ENCODE measurements at places on chromosomes 2 and 18. TPM values are rescaled to one million over a fixed set of nuclear protein-coding genes. Genes with fewer than 3 reads are reported as not detected.

ABCG5 gene
- not detected for total RNA-seq

SLC23A3 gene
- 0.75 TPM for total RNA-seq

TACR1 gene
- not detected for total RNA-seq

DTNA gene
- total RNA-seq = 0.48 TPM

LRP1B gene
- total RNA-seq = not detected

AGXT gene
- not detected for total RNA-seq

RMND5A gene
- 23.6 TPM for total RNA-seq

LBX2 gene
- total RNA-seq = 0.61 TPM

TFCP2L1 gene
- 13.8 TPM for total RNA-seq

LRATD1 gene
- 8.0 TPM for total RNA-seq

OTOF gene
- total RNA-seq = not detected

ARHGEF33 gene
- total RNA-seq = 0.37 TPM

MPPE1 gene
- 14.4 TPM for total RNA-seq

SRD5A2 gene
- not detected for total RNA-seq

CTAGE1 gene
- total RNA-seq = not detected

GATA6 gene
- 0.03 TPM for total RNA-seq

IL1RL1 gene
- 0.20 TPM for total RNA-seq

TUBA4B gene
- not detected for total RNA-seq

SPATS2L gene
- 105 TPM for total RNA-seq

KYNU gene
- 0.39 TPM for total RNA-seq

GPR55 gene
- not detected for total RNA-seq

GNLY gene
- total RNA-seq = not detected

SKA1 gene
- 29.4 TPM for total RNA-seq

CKAP2L gene
- total RNA-seq = 30.1 TPM

ABCB11 gene
- total RNA-seq = not detected

HAUS1 gene
- total RNA-seq = 52.3 TPM

CAPN14 gene
- 0.35 TPM for total RNA-seq

FSHR gene
- total RNA-seq = not detected

RNF144A gene
- total RNA-seq = 6.5 TPM

TMEM169 gene
- 0.11 TPM for total RNA-seq

PDE11A gene
- 0.20 TPM for total RNA-seq

DUSP2 gene
- total RNA-seq = 1.9 TPM

TXNDC2 gene
- total RNA-seq = not detected
